Substantia nigra (tissue), 51 donors: ENCODE measurements at places on chromosomes 11 and 22.
A peak's percentile ranks its signal among the peaks of the same experiment; 100 is the strongest.

DNA sequence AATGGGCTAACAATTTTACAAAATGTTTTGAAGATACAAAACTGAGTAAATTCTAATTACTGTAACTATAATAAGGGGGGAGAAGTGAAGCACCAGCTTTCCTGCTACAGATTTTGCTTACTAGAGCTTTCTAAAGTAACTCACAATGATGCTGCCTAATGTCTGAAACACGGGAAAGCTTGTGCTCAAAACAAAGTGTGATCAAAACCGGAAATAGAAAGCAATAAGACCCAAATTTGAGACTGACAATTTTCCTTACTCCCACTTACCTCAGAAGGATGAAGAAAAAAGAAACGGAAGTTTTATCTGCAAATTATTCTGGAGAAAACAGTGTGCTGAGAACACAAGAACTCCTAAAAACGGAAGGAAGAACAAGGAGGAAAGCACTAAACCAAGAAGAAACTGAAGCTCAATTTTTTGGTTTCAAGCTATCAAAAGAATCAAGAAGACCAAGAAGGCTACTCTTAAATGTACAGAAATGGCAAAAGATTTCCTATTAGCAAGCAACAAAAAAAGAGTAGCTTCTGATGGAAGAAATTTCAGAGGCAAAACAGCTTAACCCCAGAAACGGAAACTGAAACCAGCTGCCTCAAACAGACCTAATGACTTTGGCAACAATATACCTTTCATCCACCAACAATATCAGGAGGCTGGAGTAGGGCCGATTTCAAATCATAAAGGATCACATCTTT is 33.4 kb downstream of the AMBRA1 start:
- DNase-seq = no peak

- no peak for DNase-seq
Observed at GRCh38 chr22:45877651-45878050, 99.3 kb downstream of the WNT7B start.

DNA sequence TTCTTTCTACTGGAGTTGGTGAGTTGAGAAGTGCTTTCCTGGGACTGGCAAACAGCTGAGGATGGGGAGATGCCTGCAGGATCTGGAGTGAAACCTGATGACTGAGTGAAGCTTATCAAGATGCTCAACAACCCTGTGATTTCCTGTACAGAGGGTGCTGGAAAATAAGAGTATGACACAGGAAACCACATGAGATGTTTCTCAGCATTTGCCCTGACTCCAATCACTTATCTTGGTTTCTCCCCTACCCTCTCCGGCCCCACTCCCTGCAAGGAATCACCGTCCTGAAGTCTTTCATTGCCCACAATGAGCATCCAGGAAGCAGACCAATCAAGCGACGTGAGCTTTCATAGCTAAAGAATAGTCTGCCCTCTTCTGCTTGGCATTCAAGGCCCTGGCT is at the start of gene MRGPRX2:
Gene MRGPRX2 (minus strand): TSS at position 89 of the 400 bp plus-strand sequence. CDS start 4,315 bp downstream, outside the sequence.
- DNase-seq = no peak

GRCh38 chr11:61627850-61628661 is 47.2 kb upstream of the SYT7 start:
- no peak for DNase-seq

DNA sequence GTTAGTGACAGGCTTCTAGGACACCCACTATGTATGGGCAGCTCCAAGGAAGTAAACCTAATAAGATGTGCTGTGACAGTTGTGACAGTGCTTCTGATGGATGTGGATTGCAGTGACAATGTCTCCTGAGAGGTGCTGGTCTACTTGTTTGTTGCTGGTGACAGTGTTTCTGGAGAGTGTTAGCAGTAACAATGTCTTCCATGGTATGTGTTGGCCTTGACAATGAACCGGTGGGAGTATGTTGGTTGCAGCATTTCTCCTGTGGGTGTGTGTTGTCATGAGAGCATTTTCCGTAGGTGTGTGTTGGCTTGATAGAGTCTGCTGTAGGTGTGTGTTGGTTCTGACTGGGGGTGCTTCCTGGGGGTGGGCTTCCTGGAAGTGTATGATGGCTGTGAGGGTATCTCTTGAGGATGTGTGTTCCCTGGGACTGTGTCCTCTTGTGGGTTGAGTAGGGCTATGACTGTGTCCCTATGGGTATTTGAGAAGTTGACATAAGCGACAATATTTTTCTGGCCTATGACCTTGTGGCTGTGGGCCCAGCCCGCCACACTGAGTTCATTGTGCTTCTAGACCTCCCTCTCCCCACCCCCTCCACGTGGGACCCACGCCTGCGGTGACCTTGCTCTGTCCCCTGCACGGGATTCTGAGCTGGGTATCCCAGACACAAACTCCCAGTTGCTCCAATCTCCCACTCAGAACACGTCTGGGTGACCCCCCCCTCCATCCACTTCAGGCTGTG is 1.2 kb downstream of the DCHS1 start:
- DNase-seq = peak; percentile 59

DNA sequence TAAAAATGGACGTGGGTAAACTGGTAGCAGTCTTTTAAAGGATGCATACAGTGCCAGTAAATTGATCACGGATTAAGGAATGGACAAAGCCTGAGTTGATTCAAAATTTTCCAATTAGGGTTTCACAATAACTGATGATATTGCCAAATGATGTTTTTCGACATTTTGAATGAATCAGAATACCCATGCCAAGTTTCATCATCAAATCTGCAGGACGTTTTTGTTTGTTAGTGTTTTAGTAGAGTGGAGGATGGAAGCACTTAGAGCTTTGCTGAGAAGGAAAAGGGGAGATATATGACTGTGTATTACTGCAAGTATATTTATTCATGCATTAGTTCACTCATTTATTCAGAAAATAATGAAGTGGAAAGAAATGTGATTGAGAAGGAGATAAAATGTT is 78.3 kb downstream of the SLC17A6 start:
- no peak for DNase-seq

DNA sequence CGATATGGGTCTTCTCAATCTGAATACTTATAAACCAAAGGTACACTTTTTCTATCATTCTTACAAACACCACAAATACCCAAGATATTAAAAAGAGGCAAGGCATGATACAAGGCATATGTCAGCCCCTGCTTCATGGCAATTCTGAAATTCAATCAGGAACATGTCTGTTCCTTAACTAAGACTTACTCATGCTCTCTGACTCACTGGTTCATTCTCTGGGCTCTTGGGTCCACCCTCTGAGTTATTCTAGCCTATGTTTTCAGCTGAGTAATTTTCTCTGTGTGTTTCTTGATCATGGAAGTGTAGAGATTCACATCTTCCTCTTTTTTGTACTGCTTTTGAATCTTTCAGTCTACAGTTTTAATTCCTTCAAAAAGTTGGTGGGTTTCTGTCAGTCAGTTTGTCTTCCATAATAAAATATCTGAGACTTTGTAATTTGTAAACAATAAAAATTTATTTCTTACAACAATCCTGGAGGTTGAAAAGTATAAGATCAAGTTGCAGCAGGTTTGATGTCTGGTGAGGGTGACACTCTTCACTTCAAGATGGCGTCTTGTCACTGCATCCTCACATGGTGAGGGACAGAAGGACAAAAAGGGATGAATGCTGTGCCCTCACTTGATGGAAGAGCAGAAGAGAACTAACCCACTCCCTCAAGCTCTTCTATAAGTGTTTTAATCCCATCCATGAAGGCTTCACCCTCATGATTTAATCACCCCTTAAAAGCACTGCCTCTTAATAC is 211.7 kb downstream of the FAM76B start:
- DNase-seq = no peak

GRCh38 chr11:110467556-110467955 is 37.8 kb downstream of the FDX1 start:
- DNase-seq = no peak

GRCh38 chr11:10701982-10702381 is 8.4 kb upstream of the IRAG1 start:
- DNase-seq = no peak

- DNase-seq = no peak
Observed at GRCh38 chr11:85310479-85310878, 316.7 kb downstream of the DLG2 start.

DNA sequence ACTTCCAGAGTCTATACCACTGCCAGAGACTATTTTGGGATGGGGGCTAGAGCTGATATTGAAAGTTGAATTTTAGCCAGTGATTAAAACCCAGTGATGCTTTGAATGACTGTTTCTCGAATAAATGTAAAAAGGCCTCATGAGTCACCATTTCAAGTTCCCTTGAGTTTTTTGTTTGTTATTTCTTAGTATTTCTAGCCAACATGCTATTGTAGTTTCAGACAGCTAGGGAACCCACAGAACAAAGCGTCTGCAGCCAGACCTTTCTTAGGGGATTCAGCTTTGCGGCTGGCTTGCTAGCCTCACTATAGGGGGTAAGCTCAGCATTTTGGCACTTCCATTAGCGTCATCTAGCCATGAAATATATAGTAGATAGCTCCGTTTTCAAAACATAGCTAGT is 66.5 kb downstream of the DBX1 start:
- DNase-seq = no peak

DNA sequence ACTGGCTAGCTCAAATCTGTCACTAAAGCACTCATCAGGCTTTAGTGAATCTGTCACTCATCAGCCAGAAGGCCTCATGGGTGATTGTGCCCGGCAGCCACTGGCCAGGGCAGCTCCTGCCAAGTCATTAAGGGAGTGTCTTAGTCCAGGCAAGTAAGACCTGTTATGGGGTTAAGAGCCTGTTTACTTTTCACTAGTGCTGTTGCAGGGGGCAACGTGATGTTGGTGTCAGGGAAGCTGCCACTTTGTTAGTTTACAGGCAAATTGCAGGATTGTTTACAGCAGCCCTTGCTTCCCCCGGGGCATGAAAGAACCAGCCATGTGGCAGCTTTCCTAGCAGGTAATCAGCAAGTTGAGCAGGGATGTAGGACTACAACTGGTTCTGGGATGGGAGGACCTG is 155.6 kb upstream of the NCAM1 start:
- DNase-seq = no peak
